HCEC 1CT (cell line): ENCODE measurements at places on chromosomes 11 and 22.
A peak's percentile ranks its signal among the peaks of the same experiment; 100 is the strongest.

DNA sequence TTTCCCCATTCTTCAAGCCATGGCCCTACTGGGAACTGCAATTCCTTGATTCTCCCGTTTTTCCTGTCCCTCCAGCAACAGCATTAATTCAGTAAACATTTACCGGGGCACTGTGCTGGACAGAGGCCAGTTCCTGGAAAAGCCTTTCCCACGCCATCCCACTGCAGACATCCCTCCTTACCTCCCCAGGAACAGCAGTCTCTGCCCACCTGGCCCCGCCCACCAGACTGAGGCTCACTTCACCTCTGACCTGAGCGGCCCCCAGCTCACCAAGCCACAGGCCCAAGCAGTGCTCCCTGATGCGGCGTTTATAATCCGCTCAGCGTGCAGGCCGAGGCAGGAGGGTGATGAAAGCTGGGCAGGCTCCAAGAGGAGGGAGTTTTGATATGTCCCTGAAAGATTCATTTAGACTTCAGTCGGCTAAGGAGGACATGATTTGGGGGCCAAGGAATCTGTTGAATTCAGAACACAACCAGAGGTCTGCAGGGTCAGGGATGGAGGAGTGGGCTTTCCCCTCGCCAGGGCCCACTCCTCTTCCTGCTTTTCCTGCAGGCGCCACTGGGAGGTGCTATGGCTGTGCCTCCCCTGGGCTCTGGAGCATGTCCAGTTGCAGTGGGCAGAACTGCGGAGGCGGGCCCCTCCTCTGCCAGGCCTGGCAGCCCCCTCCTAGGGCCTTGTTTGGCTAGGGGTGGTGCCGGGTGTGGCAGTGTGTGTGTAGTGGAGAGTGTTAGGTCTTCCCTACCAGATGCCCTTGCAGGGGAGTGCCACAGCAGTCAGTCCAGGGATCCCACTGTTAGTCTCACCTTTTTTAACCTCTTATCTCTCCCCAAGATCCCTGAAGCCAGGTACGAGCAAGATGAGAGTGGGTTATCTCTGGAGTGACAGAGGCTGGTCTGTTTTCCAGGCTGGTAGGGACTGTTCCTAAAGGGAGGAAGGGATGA lies 1.4 kb upstream of the TAGLN start:
- DNase-seq: no peak

- no peak for DNase-seq
Measured at GRCh38 chr22:36606114-36606513, 77.1 kb upstream of the EIF3D start.

DNA sequence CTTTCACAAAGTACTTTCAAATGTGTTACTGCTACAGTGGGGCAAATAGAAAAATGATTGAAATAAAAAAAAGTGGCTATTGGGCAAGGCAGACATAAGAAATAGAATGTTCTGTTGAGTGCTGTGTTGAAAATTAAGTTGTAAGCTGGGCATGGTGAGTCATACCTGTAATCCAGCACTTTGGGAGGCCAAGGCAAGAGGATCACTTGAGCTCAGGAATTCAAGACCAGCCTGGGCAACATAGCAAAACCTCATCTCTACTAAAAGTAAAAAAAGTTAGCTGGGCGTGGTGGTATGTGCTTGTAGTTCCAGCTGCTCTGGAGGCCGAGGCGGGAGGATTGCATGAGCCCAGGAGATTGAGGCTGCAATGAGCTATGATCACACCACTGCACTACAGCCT lies 26.9 kb upstream of the LDHA start:
- peak; percentile 34 for DNase-seq

- DNase-seq: peak; percentile 25
Measured at GRCh38 chr11:123640677-123641494, 13.5 kb downstream of the SCN3B start.

DNA sequence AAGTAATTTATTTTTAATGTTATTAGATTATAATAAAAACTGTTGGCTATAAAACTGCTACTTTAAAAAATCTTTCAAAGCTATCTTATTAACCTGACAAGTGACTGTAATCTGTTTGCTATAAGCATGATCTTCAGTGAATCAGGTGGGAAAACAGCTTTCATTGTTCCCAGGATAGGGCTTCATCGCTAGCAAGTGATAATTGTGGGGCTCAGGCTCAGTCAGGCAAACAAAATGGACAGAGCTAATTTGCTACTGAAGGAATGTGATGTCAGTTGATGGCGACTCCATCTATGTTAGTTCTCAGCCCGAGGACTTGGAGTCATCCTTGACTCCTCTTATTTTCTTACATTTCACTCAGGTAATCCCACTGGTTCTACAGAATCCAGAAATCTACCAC lies 125.0 kb downstream of the RASSF10 start:
- no peak for DNase-seq
